Tibial nerve (tissue), 4 donors: ENCODE measurements at places on chromosomes 11 and 22. TPM values are rescaled to one million over a fixed set of nuclear protein-coding genes. Genes with fewer than 3 reads are reported as not detected.

The DDTL gene
- 2.4 TPM for total RNA-seq

The ART1 gene
- total RNA-seq, result 2.4 TPM

The LIF gene
- total RNA-seq, result 0.84 TPM

The BTBD18 gene
- total RNA-seq, result not detected

The FGF4 gene
- total RNA-seq, result 1.8 TPM

The OR8A1 gene
- not detected for total RNA-seq

The ME3 gene
- total RNA-seq, result 38.0 TPM

The C11orf21 gene
- 2.4 TPM for total RNA-seq

The PRR5L gene
- 8.8 TPM for total RNA-seq

The CARNS1 gene
- 5.7 TPM for total RNA-seq

The OR8D4 gene
- not detected for total RNA-seq

The MMP10 gene
- not detected for total RNA-seq

The TYR gene
- total RNA-seq, result not detected

GRCh38 chr11:44036811-44037657 lies 10.7 kb upstream of the ACCSL start:
- peak; percentile 70 for DNase-seq

- DNase-seq, result no peak
These were observed 139.2 kb downstream of the MAML2 start for GRCh38 chr11:96203567-96204365.

- no peak for DNase-seq
These were observed 60.7 kb downstream of the TTC17 start for GRCh38 chr11:43419460-43419859.

DNA sequence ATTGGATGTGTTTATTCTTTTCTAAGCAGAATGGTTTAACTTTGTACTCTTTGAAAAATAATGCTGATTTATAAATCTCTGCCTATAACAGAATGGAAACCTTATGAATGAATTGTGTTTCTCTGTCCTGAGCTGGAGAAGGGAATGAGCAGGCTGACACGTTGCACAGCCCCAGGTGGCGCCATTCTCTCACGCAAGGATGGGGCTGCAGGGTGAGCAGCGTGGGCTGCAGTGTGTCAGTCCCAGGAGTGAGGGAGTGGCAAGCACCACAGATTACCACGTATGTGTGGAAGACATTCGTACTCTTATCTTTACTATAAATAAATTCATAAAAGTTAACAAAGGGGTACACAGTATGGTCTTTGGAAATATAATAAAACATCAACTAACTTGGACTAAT lies 33.4 kb downstream of the FDX1 start:
- DNase-seq, result peak; percentile 43

DNA sequence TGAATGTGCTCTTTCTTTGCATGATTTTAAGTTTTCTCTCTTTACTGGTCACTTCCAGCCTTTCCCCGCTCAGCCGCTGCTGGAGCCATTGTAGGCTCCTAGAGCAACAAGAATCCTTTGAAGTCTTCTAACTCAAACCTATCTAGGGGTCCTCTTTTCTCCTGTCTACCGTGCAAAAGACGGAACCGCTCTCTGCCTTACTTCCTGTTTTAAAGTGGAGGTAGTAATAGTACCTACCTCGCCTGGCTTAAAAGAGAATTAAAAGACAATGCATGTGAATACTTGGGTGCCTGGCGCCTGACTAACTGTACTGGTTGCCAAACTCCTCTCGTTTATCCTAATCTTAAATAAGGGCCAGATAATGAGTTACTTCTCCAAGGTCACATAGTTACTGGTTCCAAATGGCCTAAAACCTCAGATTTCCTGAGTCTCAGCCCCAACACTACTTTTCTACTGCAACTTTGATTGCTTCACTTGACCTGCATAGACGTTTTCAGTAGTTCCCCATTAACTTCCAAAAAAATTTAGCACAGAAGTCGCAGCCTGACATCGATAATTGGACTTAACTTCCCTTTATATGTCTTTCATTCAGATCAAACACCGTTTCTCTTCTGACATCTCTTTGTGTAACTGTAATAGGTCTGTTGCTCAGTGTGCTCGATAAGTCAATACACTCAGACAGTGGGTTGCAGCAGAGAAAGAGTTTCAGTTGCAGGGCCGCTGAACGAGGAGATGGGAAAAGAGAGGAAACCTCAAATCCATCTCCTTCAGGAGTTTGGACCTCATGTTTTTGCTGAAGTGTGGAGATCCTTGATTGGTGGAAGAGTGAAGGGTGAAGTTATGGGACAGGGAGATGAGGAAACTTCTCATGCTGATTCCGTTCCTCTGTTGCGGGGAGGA lies 891 bp downstream of the SAMM50 start:
- no peak for DNase-seq

DNA sequence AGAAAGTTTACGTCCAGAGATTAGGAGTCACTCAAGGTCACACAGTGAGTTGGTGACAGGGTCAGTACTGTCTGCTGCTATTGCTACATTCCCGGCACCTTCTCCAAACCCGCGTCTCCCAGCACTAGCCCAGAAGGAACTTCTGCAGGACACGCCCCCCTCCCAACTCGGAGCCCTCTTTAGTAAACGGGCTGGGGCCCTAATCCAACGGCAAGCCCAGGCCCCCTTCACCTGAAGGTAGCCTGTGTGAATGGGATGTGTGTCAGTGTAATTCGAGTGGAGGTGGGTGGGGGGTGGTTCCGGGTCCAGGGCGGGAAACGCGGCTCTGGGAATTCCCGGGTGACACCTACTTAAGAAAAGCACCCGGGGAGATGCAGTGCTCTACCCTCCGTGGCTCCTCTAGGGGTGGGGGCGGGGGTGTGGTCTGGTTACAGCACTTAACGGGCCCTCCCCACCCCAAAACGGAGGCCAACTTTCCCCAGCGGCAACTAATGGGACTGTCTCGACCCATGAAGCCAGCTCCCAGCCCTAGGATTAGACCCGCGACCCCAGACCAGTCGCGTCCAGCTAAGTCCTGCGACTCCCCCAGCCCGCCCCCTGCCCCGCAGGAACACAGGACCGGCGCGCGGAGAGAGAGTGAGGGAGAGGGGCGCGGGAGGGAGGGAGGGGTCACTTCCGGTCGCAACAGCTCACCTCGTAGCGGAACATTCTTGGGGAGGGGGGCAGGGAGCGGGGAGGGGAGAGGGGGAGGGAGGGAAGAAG lies 468 bp downstream of the PATL1 start:
- peak; percentile 31 for DNase-seq

GRCh38 chr11:73196576-73196975 lies 21.5 kb upstream of the P2RY2 start:
- no peak for DNase-seq

DNA sequence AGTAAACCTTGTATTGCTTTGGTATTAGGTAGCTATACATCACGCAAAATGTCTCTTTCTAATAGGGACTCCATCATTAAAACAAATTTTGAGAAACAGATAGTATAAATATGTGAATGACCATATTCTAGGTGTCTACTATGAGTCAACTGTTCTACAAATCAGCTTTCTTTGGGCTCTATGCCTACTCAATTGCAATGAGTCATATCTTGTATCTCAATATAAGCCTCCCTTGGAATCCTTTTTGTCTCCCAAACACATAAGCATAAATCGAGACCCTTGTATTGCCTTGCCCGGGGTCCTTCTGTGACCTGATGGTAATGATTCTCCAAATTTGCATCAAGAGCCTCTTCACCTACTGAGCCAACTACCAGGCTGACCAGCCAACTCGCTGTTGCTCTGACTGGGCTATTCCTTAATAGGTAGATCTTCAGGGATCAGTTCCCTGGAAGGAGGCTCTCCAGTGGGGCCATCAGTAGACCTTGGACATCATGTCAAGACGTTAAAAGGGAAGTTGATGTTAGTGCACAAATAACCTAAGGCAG lies 22.2 kb downstream of the BLID start:
- DNase-seq, result no peak

GRCh38 chr22:41870786-41871185 lies 37.9 kb downstream of the SREBF2 start:
- no peak for DNase-seq

DNA sequence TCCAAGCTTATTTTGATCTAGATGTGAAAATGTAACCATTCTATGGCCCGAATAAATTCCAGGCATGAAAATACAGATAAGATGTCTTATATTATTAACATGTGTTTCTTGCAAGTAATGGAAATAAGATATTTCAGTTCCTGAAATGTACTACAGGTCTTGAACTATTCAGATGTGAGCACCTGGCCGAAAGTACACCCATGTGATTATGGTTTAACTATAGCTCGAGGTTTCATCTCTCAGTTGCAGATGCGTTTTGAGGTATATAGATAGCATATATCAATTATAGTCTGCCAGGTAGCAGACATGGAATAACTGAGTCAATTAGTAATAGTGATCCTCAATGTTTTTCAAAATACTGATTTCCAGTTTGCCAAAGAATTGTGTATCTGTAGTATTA lies 68.3 kb downstream of the DDIAS start:
- DNase-seq, result no peak

GRCh38 chr11:59197991-59198390 lies 14.7 kb downstream of the MPEG1 start:
- DNase-seq, result peak; percentile 71

GRCh38 chr11:75570559-75571139 lies 8.6 kb downstream of the SERPINH1 start:
- no peak for DNase-seq

- no peak for DNase-seq
These were observed at the start of gene OR56A3 for GRCh38 chr11:5941951-5942350. OR56A3 (plus strand) TSS chr11:5942251; CDS start chr11:5947347, 5,096 bp downstream.

- DNase-seq, result no peak
These were observed 48.2 kb downstream of the LRFN4 start for GRCh38 chr11:66904981-66905521.

DNA sequence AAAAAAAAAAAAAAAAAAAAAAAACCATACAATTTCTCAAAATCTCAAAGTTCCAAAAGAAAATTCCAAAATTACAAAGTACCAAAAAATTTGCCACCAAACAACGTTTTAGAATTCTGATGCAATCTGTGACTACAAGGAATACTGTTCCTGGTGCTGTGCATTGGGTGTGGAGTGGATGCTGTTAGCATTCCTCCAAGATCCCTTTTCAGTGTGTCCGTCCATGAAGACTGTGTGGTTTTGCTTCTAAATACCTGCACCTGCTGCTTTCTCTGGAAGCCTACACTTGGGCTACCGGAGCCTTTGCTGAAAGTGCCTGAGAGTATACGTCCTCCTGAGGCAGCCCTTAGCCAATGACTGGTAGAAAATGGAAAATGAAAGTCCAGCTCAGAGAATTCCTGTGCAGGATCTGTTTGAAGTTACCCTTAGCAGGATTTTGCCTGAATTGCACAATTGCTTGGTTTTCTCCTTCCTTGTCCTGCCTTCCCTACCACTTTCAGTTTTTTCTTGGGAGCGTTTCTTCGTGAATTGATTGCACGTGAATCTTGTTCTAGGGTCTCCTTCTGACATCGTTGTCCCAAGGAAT lies 140.8 kb downstream of the TRPC6 start:
- no peak for DNase-seq

- no peak for DNase-seq
These were observed 38.0 kb downstream of the DCUN1D5 start for GRCh38 chr11:103053997-103054396.

GRCh38 chr11:111823131-111823530 lies 48.2 kb downstream of the ALG9 start:
- no peak for DNase-seq

DNA sequence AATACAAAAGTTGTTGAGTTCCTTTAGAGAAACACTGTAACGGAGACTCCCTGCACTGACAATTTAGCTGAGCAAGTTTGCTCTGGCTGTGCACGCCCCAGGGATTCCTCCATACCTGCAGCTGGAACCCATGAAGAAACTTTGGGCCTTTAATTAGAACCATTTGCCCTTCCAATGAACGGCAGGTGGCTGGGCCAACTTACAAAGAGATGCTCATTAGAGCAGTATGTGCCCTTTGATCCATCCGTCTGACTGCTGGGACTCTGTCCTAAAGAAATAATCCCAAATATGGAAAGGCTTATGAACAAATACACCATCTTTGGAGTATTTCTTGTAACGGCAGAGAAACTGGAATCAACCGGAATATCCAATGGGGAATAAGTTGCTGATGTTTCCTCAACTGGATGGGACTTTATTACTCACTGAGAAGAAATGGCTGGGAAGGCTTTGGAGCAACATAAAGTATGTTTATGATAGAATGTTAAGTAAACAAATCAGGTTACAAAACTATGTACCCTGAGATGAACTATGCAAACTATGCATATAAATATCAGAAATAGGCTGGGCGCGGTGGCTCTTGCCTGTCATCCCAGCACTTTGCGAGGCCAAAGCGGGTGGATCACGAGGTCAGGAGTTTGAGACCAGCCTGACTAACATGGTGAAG lies 24.4 kb upstream of the FBLN1 start:
- DNase-seq, result peak; percentile 63

GRCh38 chr11:62980133-62980760 lies 4.5 kb downstream of the SLC22A6 start:
- no peak for DNase-seq

DNA sequence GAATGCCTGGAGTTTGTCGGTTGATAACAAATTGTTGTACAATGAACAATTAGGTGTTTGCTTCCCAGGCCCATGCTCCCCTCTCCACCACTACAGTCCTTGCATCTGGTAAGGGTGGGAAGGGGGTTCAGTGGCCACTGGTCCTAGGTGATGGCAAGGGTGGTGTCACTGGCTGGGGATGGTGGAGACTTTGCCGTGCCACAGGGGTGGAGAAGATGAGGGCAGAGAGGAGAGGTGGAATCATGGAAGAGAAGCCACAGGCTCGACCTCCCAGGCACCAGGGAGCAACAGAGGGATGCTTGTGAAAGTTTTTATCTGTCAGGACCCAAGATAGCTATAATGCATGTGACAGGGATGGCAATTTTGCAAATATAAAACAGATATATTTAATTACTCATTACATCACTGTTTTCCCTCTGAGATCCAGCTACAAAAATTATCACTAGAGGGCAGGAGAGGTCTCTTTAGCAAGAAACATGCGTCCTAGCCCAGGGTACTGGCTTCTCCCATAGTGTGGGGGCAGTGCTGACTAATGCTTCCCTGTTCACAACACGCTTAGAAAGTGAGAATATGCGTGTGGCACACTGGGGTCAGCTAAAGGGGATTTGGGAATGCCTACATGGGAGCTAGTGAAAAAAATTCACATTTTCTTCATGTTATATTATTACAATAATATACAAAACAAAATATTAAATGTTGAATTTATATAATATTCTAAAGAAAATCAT lies 49.0 kb upstream of the AMPD3 start:
- no peak for DNase-seq

- no peak for DNase-seq
These were observed 41.6 kb downstream of the BDNF start for GRCh38 chr11:27658535-27659236.

GRCh38 chr22:44179196-44179988 lies 1.3 kb upstream of the PARVG start:
- DNase-seq, result no peak

DNA sequence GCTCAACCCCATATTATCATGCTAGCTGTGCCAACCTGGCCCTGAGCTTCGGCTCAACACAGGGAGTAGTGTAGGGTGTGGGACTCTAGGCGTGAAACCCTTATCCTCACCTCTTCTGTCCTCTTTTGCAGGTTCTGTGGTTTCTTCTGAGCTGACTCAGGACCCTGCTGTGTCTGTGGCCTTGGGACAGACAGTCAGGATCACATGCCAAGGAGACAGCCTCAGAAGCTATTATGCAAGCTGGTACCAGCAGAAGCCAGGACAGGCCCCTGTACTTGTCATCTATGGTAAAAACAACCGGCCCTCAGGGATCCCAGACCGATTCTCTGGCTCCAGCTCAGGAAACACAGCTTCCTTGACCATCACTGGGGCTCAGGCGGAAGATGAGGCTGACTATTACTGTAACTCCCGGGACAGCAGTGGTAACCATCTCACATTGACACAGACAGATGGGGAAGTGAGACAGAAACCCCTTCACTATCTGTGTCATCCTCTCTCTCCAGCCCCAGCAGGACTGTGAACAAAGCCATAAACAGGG lies 76.4 kb downstream of the GGTLC2 start:
- DNase-seq, result no peak

GRCh38 chr22:21043860-21044535 lies 1.7 kb upstream of the LRRC74B start:
- no peak for DNase-seq
